ENCODE measurements at places on chromosomes 5 and 9. TPM values are rescaled to one million over a fixed set of nuclear protein-coding genes. Genes with fewer than 3 reads are reported as not detected.

- DNase-seq = no peak
- no peak overlapping the region for H3K4me3 ChIP-seq
- H3K27me3 ChIP-seq = no peaks in the 10 kb centered on the region
- H3K4me1 ChIP-seq = no peaks in the 10 kb centered on the region
- H3K27ac ChIP-seq = no peak overlapping the region
- no peaks in the 10 kb centered on the region for H3K36me3 ChIP-seq
Observed at GRCh38 chr9:7756088-7756487, 43.5 kb downstream of the DMAC1 start.

DNA sequence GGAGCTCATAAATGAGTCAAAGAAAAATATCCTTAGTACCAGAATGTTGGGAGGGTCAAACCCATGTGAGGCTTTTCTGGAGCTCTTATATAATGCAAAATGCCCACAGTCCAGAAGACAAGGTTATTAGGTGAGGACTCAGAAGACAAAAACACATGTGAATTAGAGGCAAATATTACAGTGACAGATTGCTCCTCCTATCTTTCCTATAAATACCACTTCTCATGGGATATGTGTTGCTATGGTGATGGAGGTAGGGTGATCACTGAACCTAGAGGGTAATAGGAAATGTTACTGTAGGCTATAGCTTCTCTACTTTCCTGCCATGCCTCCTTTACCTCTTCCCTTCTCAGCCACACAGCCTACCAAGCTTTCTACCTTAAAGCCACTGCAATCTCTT lies 264.6 kb downstream of the SEC61B start:
- no peak for DNase-seq
- no peaks in the 10 kb centered on the region for H3K4me1 ChIP-seq
- no peak overlapping the region for H3K4me3 ChIP-seq

- peak overlapping the region; percentile 99 for H3K27ac ChIP-seq
- H3K4me3 ChIP-seq = peak overlapping the region; percentile 83
- peaks cover 53% of the 10 kb centered on the region for H3K4me1 ChIP-seq
- DNase-seq = no peak
- no peaks in the 10 kb centered on the region for H3K36me3 ChIP-seq
Observed at GRCh38 chr5:66145737-66146136, 1.6 kb downstream of the SREK1 start.

- no peaks in the 10 kb centered on the region for H3K36me3 ChIP-seq
- no peaks in the 10 kb centered on the region for H3K27me3 ChIP-seq
- DNase-seq = no peak
- H3K4me3 ChIP-seq = no peak overlapping the region
Observed at GRCh38 chr5:109529520-109529919, 119.7 kb upstream of the PJA2 start.

GRCh38 chr5:158635565-158635964 lies 464.2 kb downstream of the EBF1 start:
- DNase-seq = no peak
- H3K27ac ChIP-seq = no peak overlapping the region
- H3K4me3 ChIP-seq = no peak overlapping the region
- no peaks in the 10 kb centered on the region for H3K27me3 ChIP-seq

DNA sequence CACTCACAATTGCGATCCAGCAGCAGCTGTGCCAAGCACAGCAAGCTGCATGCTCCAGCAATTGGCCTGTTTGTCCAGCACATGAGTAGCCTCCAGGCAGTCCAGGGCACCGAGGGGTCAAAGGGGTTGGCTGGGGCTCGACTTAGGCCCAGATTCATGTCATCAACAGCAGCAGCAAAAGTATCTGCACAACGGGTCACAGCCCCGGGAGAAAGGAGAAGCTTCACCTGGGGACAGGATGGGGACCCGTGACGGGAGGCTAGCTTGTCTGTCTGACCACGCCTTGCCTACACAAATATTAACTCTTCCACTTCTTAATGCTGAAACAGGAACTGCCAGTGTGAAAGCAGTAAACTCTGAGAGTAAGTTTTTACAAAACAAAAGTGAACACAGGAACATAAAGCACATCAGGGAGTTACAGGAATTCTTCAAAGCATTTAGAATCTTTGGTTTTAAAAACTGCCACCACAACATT lies 191.2 kb downstream of the PIK3R1 start:
- no peak overlapping the region for H3K4me3 ChIP-seq
- no peak for DNase-seq
- no peaks in the 10 kb centered on the region for H3K27me3 ChIP-seq
- no peaks in the 10 kb centered on the region for H3K36me3 ChIP-seq
- H3K4me1 ChIP-seq = peaks cover 8% of the 10 kb centered on the region

DNA sequence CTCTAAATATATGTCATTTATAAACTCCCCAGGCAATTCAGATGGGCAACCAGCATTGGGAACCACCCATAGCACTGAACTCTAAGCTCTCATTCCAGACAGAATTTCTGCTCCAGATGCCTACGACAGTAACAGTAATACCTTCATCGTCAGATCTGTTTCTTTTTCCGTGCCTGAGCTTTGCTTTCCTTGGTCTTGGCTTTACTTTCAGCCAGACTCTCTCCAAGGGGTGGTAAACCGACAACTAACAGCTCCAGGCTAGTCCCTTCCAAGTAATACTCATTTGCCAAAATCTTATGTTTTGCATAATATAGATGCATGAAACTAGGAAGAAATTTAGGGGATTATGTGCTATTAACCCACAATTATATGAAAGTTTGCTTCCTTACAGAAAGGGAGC lies 102.3 kb downstream of the PJA2 start:
- H3K27ac ChIP-seq = no peak overlapping the region
- H3K27me3 ChIP-seq = no peaks in the 10 kb centered on the region
- H3K4me1 ChIP-seq = no peaks in the 10 kb centered on the region
- H3K36me3 ChIP-seq = no peaks in the 10 kb centered on the region
- H3K4me3 ChIP-seq = no peak overlapping the region

- no peaks in the 10 kb centered on the region for H3K36me3 ChIP-seq
- H3K27ac ChIP-seq = no peak overlapping the region
- no peaks in the 10 kb centered on the region for H3K4me1 ChIP-seq
- no peak for DNase-seq
Observed at GRCh38 chr9:23615569-23615968, 210.5 kb downstream of the ELAVL2 start.

DNA sequence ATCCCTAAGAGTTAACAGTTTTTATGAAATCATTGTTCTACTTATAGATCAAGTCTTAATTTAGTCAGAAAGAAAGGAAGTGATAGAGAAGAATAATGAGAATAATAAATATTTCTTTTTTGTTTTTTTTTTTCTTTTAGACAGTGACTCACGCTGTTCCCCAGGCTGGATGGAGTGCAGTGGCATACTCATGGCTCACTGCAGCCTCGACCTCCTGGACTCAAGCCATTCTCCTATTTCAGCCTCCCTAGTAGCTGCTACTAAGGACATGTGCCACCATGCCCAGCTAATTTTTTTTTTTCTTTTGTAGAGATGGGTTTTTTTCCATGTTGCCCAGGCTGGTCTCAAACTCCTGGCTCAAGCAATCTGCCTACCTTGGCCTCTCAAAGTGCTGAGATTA lies 11.0 kb downstream of the IFNA21 start:
- no peaks in the 10 kb centered on the region for H3K36me3 ChIP-seq
- H3K4me3 ChIP-seq = no peak overlapping the region
- no peaks in the 10 kb centered on the region for H3K27me3 ChIP-seq
- peaks cover 5% of the 10 kb centered on the region for H3K4me1 ChIP-seq
- no peak for DNase-seq

OR1Q1 gene
- total RNA-seq = not detected

GABRP gene
- total RNA-seq = 13.5 TPM

NMRK1 gene
- 36.4 TPM for total RNA-seq

C9orf57 gene
- not detected for total RNA-seq

MSH3 gene
- total RNA-seq = 12.5 TPM

CDHR2 gene
- not detected for total RNA-seq
